ENCODE measurements at places on chromosomes 16 and 17. TPM values are rescaled to one million over a fixed set of nuclear protein-coding genes. Genes with fewer than 3 reads are reported as not detected.

CBLN1 gene
- not detected for total RNA-seq

- no peak for ATAC-seq
These were observed 116.0 kb downstream of the RPTOR start for GRCh38 chr17:80660527-80661198.

GRCh38 chr17:41724476-41725050 lies 9.9 kb downstream of the HAP1 start:
- no peak for ATAC-seq

CCL17 gene
- not detected for total RNA-seq

DNA sequence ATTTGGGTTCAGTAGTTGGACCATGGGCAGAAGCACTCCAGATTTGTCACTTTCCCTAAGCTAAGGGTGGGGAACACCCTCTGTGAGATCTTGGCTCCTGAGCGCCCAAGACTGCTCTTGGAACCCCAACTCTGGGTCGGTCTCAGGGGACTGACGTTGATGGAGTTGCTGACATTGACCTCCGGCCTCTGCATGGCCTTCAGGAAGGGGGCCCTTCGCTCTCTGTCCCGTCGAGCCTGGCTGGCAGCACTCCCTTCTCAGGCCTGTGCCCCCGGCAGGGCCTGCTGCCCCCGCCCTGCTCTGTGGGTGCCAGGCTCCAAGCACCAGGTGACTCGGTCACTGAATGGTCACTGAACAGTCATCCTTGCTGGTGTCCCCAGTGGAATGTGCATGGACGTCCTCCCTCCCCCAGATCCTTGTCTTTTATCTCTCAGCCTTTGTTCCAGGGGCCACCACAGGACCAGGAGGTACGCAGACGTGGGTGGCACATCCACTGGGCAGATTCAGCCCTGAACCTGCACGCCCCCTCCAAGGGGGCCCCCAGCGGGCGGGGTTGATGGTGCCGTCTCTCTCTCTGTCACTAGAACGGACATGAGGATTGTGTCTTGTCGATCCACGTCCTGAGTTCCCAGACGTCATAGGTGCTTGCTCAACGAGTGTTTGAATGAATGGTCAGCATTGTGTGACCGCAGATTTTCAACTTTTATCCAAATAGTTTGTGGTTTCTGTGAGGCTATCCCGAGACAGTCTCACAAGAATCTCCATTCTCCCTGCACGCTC lies 314.5 kb downstream of the SEC14L1 start:
- no peak for ATAC-seq

DNA sequence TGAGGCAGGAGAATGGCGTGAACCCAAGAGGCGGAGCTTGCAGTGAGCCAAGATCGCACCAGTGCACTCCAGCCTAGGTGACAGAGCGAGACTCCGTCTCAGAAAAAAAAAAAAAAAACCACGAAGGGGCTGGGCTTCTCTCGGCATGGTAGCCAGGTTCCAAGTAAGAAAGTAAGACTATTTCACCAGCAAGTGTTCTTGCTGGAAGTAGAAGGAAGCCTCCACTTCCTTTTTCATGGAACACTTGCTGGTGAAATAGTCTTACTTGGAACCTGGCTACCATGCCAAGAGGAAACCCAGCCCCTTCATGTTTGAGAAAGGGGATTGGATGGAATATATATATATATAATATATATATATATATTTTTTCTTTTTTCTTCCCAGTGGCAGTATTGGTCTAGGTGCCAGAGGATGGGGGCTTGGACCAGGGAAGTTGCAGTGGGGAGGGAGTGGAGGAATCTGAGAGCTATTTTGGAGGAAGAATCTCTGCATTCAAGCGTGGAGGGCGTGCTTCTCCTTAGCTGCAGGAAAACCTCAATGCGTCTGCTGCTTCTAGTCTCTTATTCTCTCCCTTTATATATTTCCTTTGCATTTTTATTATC lies 7.2 kb upstream of the N4BP1 start:
- no peak for ATAC-seq

GRCh38 chr17:72165867-72166439 lies 45.1 kb downstream of the SOX9 start:
- no peak for ATAC-seq

- ATAC-seq, result no peak
These were observed 20.8 kb upstream of the RNPS1 start for GRCh38 chr16:2288726-2289125.

C16orf92 gene
- total RNA-seq, result not detected

GRCh38 chr17:1977583-1978395 lies 47.3 kb downstream of the RTN4RL1 start:
- no peak for ATAC-seq

DNA sequence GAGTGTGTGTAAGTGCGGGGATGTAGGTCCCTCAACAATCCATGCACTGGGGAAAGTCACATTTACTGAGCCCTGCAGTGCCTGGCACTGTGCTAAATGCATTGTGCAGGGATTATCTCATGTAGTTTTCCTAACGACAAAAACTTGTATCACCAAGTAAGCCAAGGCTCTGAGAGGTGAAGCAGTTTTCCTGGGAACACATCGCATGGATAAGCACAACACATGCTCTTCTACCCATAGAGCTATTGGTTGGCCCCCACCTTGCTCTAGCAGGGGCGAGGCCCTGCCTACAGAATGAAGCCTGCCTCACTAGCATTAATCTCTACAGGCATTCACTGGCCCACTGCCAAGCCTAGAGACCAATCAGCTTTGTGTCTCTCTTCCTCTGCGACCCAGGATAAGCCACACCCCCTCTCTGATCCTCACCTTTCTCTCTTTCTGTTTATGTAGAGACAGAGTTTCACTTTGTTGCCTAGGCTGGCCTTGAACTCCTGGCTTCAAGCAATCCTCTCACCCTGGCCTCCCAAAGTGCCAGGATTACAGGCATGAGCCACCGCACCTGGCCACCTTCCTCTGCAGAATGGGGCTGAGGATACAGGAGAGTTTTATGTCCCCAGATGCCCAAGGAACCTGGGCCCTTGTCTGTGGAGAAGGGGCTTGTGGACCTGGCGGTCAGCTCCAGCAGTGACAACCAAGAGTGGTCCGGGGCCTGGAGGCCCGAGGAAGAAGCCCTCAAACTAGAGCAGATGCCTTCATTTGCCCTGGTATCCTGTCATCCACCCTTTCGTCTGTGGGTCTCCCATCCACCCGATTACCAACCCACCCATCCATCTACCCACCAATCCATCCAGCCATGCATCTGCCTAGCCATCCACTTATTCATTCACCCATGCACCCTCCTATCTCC lies 12.8 kb downstream of the CDH16 start:
- ATAC-seq, result no peak

- no peak for ATAC-seq
These were observed 8.2 kb downstream of the HSD3B7 start for GRCh38 chr16:30992931-30993816.

- no peak for ATAC-seq
These were observed 90.8 kb downstream of the ABCC12 start for GRCh38 chr16:48064971-48065370.

- no peak for ATAC-seq
These were observed 27.9 kb downstream of the MBTPS1 start for GRCh38 chr16:84088695-84089395.

GRCh38 chr17:45849536-45849990 lies 4.9 kb downstream of the SPPL2C start:
- ATAC-seq, result no peak

DNA sequence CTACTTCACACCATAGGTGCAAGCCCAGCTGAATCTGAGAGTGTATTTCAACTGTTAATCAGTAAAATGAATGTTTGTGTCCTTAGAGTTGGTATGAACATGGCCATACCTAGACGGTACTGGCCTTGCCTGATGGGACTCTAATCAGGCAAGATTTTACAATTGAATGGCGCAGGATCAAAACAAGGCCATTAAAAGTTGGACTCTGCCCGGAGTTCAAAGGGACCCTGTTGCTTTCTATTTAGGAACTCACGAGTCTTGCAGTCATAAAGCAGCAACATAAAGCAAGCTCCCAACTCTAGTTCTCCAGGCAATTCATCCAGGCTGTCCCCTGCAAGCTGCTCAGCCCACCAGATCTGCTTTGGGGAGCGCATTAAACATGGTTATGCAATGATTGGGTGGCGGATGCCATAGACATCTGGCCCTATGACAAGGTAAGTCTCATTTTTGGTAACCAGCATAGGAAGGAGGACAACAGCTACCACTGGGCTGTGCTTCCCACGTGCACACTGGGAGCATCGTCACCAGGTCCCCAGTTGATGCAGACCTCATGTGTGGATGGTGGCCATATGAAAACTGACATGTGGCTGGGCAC lies 8.8 kb downstream of the TMEM186 start:
- ATAC-seq, result no peak

DNA sequence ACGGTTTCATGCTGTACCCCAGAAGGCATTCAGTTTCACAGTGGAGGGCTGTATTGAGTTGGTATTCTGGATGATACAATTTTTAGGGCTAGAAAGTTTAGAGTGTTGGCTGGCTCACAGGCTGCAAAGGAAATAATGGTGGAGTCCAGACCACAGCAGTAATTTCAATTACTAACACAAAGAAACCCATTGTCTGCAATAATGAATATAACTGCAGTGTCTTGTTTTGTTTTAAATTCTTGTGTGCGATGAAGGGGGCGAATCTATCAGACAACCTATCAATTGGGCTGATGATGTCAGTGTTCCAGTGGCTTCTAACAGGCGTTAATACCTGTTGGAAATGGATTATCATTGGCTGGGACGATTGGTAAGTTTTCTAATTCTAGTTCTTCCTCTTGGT lies 1.5 kb downstream of the SP2 start:
- no peak for ATAC-seq

DNA sequence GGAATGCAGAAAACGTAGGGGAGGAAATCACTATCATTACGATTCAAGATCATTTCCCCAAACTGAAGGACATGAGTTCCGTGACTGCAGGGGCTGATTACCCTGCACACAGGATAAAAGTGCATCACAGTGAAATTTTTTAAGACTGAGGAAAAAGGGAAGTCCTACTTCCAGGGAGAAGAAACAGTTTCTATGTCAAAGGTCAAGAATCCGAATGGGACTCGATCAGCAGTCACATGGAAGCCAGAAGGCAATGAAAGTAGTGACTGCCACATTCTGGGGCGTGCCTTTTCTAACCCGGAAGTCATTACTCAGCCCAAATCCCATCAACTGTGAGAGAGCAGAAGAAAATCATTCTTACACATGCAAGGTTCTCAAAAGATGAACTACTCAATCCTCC lies 12.1 kb downstream of the ZZEF1 start:
- ATAC-seq, result peak; percentile 65

GRCh38 chr16:49658531-49658930 lies 197.4 kb downstream of the ZNF423 start:
- ATAC-seq, result no peak

GRCh38 chr17:81039854-81040758 lies 5.2 kb downstream of the BAIAP2 start:
- ATAC-seq, result no peak

- ATAC-seq, result no peak
These were observed 66.1 kb upstream of the HS3ST4 start for GRCh38 chr16:25625620-25626019.

DNA sequence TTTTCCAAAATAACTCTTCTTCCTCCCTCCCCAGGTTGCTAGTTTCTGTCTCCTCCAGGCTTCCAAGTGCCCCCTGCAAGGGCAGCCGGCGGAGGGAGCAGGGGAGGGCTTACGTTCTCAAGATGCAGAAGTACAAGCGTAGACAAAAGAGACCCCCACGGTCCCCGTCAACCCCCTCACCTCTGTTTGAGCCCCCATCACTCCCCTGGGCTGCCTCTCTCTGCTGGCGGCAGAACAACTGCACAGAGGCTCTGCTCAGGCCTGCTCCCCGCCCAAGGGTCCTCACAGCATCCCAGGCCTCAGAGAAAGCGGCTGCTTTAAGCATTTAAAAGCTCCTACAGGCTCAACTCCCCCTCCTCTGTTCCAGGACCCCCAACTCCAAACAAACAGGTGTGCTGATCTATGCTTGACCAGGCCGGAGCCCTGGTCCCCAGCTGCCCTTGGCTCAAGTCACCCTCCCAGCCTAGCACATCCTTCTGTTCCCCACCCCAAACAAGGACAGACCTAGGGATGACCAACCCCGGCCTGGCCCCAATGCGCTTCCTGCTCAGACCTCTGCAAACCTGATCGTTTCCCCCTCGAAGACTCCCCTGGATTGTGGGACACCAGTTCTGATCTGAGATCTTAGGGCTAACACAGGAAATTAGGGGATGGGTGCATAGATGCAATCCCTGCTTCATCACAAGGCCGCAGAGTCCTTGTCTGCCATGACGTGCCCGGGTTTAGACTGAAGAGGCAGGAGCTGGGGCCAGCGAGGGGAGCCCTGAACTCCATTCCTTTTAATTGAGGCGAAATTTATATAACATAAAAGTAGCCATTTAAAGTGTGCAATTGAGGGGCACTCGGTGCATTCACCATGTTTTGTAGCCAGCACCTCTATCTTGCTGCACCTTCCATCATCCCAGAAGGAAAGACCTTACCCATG lies 17.2 kb upstream of the RBFOX3 start:
- no peak for ATAC-seq

ZNF18 gene
- total RNA-seq, result 7.2 TPM

DNA sequence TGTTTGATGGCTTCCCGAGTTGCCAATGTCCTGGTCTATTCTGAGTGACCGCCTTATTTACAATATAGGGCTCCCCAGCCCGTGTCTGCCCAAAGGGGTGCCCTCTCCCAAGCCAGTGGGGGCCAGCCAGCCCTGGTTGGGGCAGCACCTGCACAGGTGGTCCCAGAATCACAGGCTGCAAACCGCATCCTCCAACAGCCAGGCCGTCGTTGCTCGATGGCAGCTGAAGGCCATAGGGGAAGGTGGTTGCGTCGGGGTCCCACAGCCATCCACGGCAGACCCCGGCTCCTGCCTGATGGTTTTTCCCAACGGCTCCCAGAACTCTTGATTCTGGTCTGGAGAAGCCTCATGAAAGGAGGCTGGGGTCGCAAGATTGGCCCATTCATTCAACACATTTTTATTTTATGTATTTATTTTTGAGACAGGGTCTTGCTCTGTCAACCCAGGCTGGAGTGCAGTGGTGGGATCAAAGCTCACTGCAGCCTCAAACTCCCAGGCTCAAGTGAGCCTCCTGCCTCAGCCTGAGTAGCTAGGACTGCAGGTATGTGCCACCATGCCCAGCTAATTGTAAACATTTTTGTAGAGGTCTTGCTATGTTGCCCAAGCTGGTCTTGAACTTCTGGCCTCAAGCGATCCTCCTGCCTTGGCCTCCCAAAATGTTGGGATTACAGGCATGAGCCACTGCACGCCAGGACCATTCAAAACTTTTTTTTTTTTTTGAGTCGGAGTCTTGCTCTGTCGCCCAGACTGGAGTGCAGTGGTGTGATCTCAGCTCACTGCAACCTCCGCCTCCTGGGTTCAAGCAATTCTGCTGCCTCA lies 79.0 kb upstream of the TOB1 start:
- no peak for ATAC-seq

C17orf100 gene
- not detected for total RNA-seq

SPAG7 gene
- total RNA-seq, result 52.2 TPM

DNA sequence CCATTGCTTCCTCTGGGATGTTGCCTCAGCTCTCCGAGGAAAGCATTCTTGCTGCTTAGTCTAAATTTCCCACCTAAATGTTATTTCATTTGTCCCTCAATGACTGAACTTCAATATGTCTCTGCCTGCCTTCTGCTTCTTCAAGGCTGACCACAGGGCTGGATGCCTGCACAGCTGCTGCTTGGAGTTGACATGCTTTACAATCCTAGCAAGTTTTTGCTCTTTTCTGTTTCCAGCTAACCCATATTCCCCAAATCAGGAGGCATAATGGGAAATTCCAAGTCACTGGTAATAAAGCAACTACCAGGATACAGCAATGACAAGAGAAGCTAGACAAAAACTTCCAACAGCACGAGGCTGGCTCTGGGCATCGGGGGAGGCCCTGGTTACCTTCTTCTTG lies 48.9 kb downstream of the GTF3C1 start:
- ATAC-seq, result no peak

PLCD3 gene
- 62.4 TPM for total RNA-seq

Data from gastroesophageal sphincter (tissue), 4 donors.